ENCODE measurements at places on chromosomes 1 and 21. TPM values are rescaled to one million over a fixed set of nuclear protein-coding genes. Genes with fewer than 3 reads are reported as not detected.

GRCh38 chr1:54857746-54858561, 29.0 kb downstream of the DHCR24 start:
- no peak for DNase-seq

DNA sequence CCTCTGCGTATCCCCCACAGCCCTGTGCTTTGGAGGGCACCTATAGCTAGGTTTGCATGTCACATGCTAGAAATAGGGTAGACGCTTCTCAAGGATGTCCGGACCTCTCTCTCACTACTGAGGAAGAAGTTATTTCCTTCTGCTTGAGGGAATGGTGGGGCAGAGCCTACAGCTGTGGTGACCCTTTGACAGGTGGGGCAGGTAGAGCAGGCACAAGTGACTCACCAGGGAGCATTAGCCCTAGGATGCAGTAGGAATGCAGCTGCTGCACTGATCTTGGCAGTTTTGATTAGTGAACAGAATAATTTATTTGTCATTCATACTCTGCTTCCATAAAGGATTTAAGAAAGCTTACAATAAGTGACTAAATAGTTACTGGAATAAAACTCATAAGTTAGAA, 129.6 kb upstream of the HOOK1 start:
- no peak for DNase-seq

- DNase-seq: peak; percentile 20
Measured at GRCh38 chr1:240813720-240814119, 201.8 kb upstream of the GREM2 start.

GRCh38 chr1:1899967-1900327, 9.1 kb upstream of the GNB1 start:
- no peak for DNase-seq

A3GALT2 gene
- polyA plus RNA-seq: 0.57 TPM

GRCh38 chr1:225426395-225427234, 1.2 kb downstream of the LBR start:
- DNase-seq: peak; percentile 13
